ENCODE measurements at places on chromosomes 11 and 22. TPM values are rescaled to one million over a fixed set of nuclear protein-coding genes. Genes with fewer than 3 reads are reported as not detected.
A peak's percentile ranks its signal among the peaks of the same experiment; 100 is the strongest.

GRCh38 chr22:20776624-20777405 lies 2.9 kb downstream of the SERPIND1 start:
- no peak for DNase-seq
- no peak overlapping the region for H3K4me3 ChIP-seq
- peaks cover 8% of the 10 kb centered on the region for H3K36me3 ChIP-seq
- peaks cover 29% of the 10 kb centered on the region for H3K4me1 ChIP-seq
- no peak overlapping the region for H3K27ac ChIP-seq

KDM2A gene
- total RNA-seq = 65.9 TPM

ART1 gene
- not detected for total RNA-seq

GRCh38 chr11:44072757-44073658 lies 6.9 kb downstream of the ACCS start:
- H3K4me3 ChIP-seq = no peak overlapping the region
- no peaks in the 10 kb centered on the region for H3K36me3 ChIP-seq
- H3K27ac ChIP-seq = no peak overlapping the region
- H3K27me3 ChIP-seq = no peaks in the 10 kb centered on the region
- no peaks in the 10 kb centered on the region for H3K4me1 ChIP-seq
- no peak for DNase-seq

OMP gene
- total RNA-seq = not detected

DNA sequence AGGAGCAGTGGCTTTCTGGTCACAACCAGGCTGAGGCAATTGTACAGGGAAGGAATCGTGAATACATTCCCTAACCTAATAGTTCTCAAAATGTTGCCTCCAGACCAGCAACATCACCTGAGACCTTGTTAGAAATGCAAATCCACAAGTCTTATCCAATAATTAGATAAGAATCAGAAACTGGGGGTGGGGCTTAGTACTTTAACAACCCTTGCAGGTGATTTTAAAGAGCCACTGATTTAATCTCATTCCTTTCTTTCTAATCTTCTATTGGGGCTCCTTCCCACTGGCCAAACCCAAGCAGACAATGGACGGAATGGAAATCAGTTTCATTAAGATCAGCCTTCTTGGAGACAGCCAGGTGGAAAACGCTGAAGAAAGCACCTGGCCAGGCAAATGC lies 142.4 kb upstream of the DDI1 start:
- H3K4me1 ChIP-seq = no peaks in the 10 kb centered on the region
- no peak for DNase-seq
- no peaks in the 10 kb centered on the region for H3K27me3 ChIP-seq
- H3K36me3 ChIP-seq = no peaks in the 10 kb centered on the region
- no peak overlapping the region for H3K4me3 ChIP-seq

DNA sequence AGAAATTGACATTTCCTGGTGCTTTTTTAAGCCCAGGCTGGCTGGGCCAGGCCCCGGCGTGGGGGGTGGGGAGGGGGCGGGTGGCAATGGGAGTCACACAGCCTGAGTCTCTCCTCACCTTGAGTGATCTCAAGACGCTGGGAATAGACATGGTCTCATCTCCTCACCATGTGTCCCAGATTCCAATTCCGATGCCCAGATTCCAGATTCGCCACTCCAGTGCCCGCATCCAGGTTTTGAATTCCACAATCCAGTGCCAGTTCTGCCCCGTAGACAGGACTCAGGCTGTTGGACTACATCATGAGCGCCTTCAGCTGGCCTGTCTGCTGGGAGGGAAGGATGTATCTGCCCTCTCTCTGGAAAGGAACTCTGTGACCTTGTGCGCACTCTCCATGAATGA lies 19.1 kb downstream of the KCNC1 start:
- H3K27me3 ChIP-seq = peaks cover 10% of the 10 kb centered on the region
- H3K4me3 ChIP-seq = no peak overlapping the region
- H3K27ac ChIP-seq = no peak overlapping the region

GRCh38 chr11:121512468-121513465 lies 60.0 kb upstream of the SORL1-AS1 start:
- H3K36me3 ChIP-seq = no peaks in the 10 kb centered on the region
- no peaks in the 10 kb centered on the region for H3K4me1 ChIP-seq
- no peak overlapping the region for H3K27ac ChIP-seq
- DNase-seq = no peak
- H3K27me3 ChIP-seq = peaks cover 24% of the 10 kb centered on the region

- H3K27me3 ChIP-seq = no peaks in the 10 kb centered on the region
- no peak overlapping the region for H3K4me3 ChIP-seq
- H3K4me1 ChIP-seq = no peaks in the 10 kb centered on the region
- H3K36me3 ChIP-seq = no peaks in the 10 kb centered on the region
- H3K27ac ChIP-seq = no peak overlapping the region
Observed at GRCh38 chr22:19824212-19824925, 30.3 kb downstream of the GNB1L start.

DNA sequence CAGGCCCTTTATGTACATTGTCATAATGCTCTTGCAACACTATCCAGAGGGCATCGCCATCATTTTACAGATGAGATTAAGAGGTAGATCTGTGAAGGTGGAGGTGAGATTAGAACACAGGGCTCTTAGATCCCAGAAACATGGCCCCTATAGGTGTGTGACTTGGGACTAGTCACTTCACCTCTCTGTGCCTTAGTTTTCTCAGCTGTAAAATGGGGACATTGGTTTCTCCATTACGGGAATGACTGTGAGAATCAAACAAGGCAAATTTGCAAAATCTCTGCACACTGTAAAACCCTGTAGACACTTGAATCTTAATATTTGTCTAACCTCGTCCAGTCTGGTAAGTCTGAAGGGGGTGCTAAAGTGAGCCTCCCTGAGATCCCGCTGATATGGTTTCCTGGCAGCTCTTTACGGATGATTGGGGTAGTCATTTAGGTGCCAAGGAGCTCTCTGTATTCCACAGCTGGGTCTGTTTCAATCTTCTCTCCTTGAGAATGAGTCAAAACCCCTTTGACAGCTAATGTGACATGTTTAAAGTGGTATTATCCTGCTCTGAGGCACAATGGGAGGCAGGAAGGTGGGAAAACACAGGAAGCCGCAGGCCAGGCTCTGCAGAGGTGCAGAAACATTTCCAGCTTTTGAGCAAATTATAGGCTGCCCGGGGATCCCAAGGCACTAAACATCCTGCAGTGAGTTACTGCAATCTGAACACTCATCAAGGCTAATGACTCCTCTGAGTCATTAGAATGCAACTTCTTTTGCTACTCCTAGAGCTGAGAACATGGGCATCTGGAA lies 140.8 kb downstream of the CCDC81 start:
- no peaks in the 10 kb centered on the region for H3K27me3 ChIP-seq
- H3K27ac ChIP-seq = peak overlapping the region; percentile 61

RAC2 gene
- total RNA-seq = 13.6 TPM

- H3K36me3 ChIP-seq = no peaks in the 10 kb centered on the region
- no peak for DNase-seq
- H3K4me1 ChIP-seq = no peaks in the 10 kb centered on the region
- no peak overlapping the region for H3K4me3 ChIP-seq
- no peaks in the 10 kb centered on the region for H3K27me3 ChIP-seq
Observed at GRCh38 chr11:14067686-14068085, 105.2 kb downstream of the SPON1 start.

- peaks cover 41% of the 10 kb centered on the region for H3K4me1 ChIP-seq
- peak overlapping the region; percentile 64 for H3K27ac ChIP-seq
- no peaks in the 10 kb centered on the region for H3K27me3 ChIP-seq
- DNase-seq = no peak
- H3K4me3 ChIP-seq = no peak overlapping the region
Observed at GRCh38 chr22:28249402-28249801, 330.3 kb upstream of the PITPNB start.

- H3K36me3 ChIP-seq = peaks cover 12% of the 10 kb centered on the region
- no peaks in the 10 kb centered on the region for H3K4me1 ChIP-seq
- H3K4me3 ChIP-seq = no peak overlapping the region
- H3K27ac ChIP-seq = no peak overlapping the region
Observed at GRCh38 chr11:516400-516799, 9.4 kb upstream of the RNH1 start.

PLAAT2 gene
- not detected for total RNA-seq

- H3K4me1 ChIP-seq = no peaks in the 10 kb centered on the region
- H3K36me3 ChIP-seq = no peaks in the 10 kb centered on the region
- no peak overlapping the region for H3K27ac ChIP-seq
- H3K27me3 ChIP-seq = peaks cover 14% of the 10 kb centered on the region
- no peak for DNase-seq
Observed at GRCh38 chr11:121365304-121365703, 72.7 kb downstream of the SC5D start.

DNA sequence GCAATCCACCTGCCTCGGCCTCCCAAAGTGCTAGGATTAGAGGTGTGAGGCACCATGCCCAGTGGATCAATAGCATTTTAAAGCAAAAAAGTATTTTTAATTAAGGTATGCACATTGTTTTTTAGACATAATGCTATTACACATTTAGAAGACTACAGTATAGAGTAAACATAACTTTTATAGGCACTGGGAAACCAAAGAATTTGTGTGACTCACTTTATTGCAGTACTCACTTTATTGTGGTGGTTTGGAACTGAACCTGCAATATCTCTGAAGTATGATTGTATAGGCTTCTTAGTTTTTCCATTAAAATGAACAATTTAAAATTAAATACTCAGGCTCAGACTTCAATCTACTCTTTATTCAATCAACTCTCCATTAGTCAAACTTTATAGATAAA lies 17.5 kb upstream of the CD3E start:
- H3K4me3 ChIP-seq = no peak overlapping the region
- H3K4me1 ChIP-seq = peaks cover 7% of the 10 kb centered on the region
- H3K27me3 ChIP-seq = peaks cover 6% of the 10 kb centered on the region

DNA sequence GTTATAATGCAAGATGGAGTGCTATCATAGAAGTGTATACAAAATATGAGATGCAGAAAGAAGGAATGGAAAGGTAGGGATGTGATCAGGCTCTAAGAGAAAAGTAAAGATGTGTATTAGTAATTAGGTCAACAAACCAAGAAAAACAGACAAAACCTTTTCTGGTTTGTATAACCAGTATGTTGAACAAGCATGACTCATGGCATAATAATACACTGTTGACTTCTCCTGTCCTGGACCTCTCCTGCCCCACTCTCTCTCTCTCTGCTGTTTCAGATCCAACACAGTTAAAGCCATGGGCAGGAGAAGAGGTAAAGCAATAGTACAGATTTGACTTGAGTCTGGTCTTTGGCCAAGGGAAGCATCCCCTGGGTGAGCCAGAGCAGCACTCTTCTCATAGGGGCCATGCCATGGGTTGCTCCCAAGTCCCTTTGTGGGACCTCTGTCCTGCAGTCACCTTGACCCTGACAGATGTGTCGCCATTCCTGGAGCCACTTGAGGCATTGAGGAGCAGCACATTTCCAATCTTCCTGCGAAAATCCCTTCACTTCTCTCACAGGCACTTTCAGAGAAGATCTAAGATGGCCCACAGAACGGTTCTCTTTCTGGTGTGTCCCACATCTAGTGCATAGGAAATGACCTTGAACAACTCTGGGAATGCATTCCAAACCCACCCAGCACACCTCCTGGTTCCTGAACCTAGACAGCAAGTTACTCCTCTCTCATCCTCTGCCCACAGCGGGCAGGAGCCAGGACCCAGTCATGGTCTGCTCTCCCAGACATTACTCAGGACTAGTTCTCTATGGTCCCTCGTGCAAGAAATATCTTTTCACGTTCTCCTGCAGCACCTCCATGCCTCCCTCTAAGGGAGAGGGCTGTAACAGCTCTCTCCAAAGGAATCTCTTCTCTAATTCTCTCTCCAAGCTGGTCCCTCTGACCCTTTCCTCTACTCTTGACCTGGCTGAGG lies 58.2 kb upstream of the PRSS23 start:
- H3K27me3 ChIP-seq = no peaks in the 10 kb centered on the region
- H3K4me3 ChIP-seq = no peak overlapping the region

GRCh38 chr11:109783014-109783413 lies 310.2 kb upstream of the ZC3H12C start:
- no peak for DNase-seq
- H3K27me3 ChIP-seq = no peaks in the 10 kb centered on the region
- no peak overlapping the region for H3K27ac ChIP-seq

SCN2B gene
- not detected for total RNA-seq

DNA sequence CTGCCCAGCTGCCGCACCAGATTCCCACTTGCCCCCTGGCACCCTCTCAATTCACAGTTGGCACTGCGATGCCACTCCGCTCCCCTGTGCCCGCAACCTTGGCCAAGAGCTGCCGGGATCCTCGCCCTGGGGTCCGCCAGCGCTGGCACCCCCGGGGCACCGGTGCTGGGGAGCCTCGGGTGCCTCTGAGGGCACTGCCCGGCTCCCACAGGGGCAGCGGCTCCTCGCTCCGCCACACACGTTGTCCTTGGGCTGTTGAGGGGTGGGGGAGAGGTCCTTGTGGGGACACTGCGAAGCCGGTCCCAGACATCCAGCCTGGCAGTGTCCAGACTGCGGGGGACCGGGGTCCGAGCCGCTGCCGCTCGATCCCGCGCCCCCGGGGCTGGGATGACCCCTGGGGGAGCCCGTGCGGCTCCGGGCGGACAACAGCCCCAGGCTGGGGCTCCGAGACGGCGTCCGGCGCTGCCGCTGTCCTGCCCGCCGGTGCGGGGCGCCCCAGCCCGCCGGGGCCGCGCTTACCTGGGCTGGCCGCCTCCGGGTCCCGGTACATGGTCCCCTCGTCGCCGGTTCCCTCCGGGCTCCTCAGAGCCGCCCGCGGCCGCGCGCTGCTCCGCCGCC lies 496 bp downstream of the SYT7 start:
- H3K27me3 ChIP-seq = peaks cover 41% of the 10 kb centered on the region
- peaks cover 4% of the 10 kb centered on the region for H3K4me1 ChIP-seq
- no peak for DNase-seq
- no peaks in the 10 kb centered on the region for H3K36me3 ChIP-seq

GRCh38 chr22:50548921-50549790 lies 3.5 kb downstream of the KLHDC7B start:
- H3K4me3 ChIP-seq = no peak overlapping the region
- peaks cover 53% of the 10 kb centered on the region for H3K27me3 ChIP-seq
- no peak overlapping the region for H3K27ac ChIP-seq
- DNase-seq = peak; percentile 86

- peaks cover 14% of the 10 kb centered on the region for H3K4me1 ChIP-seq
- no peak for DNase-seq
- peaks cover 16% of the 10 kb centered on the region for H3K36me3 ChIP-seq
- no peak overlapping the region for H3K4me3 ChIP-seq
Observed at GRCh38 chr11:102407901-102408300, 44.7 kb downstream of the TMEM123 start.

DNA sequence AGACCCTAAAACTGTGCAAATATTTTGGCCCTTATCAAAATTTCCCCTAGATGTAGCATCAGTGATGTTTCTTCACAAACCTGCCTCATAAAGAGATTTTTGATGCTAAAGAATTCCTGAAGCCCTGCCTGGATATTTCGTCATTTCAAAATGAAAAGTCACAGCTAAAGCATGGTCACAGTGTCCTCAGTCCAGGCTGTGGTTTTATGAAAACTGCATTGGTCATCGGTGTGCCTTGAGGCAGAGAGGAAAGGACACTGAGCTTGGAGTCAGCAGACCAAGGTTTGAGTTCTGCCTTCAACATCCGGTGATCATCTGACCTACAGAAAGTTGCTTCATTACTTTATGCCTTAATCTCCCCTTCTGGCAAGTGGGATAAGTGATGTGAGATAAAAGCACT lies 34.8 kb upstream of the ALKBH3 start:
- H3K36me3 ChIP-seq = no peaks in the 10 kb centered on the region
- H3K4me3 ChIP-seq = no peak overlapping the region
- DNase-seq = no peak
- no peaks in the 10 kb centered on the region for H3K4me1 ChIP-seq

GRCh38 chr11:102727890-102728289 lies 3.1 kb upstream of the MMP8 start:
- no peak for DNase-seq
- peaks cover 5% of the 10 kb centered on the region for H3K27me3 ChIP-seq
- H3K27ac ChIP-seq = no peak overlapping the region
- no peak overlapping the region for H3K4me3 ChIP-seq
- no peaks in the 10 kb centered on the region for H3K4me1 ChIP-seq

Data from osteoblast (primary cell).